AG20443 (cell line): ENCODE measurements at places on chromosomes 13 and 19.

DNA sequence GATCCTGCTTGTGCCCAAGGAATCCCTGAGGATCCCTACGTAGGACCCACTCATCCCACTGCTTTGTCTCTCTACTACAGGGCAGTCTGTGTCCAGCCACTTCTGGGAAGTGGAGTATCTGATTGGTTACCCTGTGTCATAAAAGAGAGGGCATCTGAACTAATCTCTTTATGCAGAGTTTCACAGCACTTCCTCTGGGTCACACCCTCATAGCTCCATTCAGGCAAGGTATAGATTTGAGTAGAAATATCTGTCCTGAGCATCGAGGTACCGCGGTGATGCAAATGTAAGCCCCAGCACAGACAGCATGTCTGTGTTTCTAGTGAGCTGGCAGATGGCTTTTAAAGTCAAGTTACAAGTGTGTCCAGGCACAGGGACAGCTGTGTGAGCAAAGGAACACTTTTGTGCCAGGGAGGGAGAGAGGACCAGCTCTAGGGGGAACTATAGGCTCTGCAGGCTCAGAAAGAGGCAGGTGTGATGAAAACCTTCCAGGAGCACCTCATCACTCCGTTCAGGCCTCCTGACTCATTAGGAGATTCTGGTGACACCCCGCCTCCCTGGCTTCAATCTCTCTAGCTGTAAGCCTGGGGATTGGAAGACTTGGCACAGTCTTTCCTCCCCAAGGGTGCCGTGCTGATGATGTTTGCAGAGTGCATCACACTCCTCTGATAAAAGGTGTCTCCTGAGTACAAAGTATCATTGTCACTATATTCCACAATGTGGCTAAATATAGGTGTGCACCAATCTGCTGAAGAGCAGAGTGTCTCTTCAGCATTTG is 84.3 kb upstream of the UBL3 start:
- DNase-seq = no peak

DNA sequence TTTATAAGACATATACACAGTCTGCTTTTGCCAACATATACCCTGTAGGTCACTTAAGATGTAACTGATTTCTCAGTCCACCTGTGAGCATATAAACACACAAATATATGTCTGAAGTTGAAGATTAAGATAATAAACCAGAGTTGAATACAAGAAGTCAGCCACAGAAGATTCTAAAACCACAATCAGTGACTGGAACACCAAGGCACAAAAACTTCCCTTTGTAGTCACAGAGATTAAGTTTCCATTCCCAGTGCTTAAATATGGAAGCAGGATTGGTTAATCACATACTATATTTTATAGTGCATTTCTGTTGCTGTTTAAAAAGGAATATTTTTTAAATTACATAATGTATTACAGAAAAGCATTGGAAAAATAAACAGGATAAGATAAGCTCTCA is 39.9 kb downstream of the MTMR6 start:
- DNase-seq = no peak

GRCh38 chr13:48831248-48831647 is 144.5 kb upstream of the FNDC3A start:
- DNase-seq = no peak

DNA sequence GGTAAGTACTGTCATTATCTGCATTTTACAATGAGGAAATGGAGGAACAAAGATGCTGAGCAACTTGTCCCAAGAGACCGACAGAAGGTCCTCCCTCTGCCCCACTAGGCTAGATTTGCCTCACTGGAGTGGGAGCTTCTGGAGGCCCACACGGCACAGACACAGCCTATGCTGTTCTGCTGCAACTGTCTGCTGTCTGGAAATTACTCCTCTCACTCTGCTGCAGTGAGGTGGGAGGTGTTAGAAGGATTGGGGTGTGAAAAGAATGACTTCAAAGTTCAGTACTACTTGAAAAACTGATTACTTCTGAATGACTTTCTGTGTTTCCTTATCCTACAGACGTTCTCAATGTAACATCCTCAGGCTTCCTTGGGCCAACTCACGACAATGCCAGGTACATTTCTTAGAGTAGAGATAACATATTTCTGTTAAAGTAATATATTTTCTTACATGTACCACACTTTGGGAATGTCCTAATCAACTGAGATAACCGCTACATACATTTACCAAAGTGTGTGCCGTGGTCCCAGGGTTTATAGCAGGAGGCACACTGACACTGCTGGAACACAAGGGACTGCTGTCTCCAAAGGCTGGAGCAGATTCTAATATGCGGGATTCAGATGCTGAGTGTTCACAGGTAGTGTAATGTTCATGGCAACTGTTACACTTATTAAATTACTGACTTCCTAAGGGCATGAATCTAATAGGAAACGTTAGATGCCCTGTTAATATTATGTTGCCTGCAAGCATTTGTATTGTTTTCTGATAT is 53.5 kb upstream of the WASF3 start:
- no peak for DNase-seq

DNA sequence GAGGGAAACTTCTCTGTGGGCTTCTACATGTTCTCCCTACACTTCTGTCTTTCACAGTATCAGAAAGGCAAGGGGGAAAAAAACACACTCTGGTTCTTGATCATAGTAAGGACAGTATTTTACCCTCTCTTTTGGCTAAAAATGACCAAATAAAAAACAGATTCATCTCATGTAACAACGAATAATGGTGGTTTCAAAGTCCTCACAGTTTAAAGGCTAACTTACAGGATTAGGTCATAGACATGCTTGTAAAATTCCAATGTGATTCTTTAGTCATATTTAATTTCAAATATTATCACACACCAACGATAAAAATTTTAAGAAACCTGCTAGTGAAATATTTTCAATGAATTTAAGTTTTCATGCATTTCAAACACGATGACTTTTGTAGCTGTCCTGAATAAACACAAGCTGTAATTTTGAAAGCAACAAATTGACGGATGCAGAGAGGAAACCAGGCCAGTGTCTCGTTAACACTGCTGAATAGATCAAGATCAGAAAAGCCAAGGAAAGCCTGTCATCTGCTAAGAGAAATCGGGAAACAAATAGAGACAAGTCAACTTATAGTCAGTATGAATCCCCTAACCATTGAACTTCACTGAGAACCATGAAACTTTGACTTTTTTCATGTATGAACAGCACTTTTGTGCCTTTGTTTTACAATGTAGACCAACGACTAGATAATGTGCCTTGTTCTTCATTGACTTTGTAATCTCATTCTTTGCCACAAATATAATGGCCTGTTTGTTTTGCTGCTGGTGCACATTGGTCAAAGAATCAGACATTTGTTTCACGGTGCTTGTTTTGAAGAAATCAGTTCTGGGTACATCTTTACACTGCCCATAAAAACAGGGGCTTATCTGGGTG is 22.0 kb downstream of the MBNL2 start:
- DNase-seq = no peak

GRCh38 chr13:68708336-68708908 is 1399.2 kb upstream of the ATXN8OS start:
- DNase-seq = no peak

DNA sequence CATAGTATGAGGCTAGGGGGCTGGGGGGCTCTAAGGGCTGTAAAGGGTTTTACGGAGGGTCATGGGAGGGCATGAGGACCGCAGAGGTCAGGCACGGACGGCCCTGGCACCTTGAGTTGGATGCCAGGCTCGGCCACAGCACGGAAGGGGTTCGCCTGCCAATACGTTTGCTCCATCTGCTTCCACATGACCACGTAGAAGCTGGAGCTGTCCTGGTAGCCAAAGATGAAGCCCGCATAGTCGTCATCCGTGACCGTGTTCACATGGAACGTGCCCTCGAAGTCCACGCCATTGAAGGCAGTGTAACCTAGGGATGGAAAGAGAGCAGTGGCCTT is 6.4 kb downstream of the COMP start:
- no peak for DNase-seq
